ENCODE measurements at places on chromosomes 1 and 21.

- no peak for DNase-seq
Measured at GRCh38 chr1:180899262-180899661, 13.4 kb upstream of the KIAA1614 start.

GRCh38 chr1:10906866-10907519, 105.5 kb upstream of the TARDBP start:
- no peak for DNase-seq

DNA sequence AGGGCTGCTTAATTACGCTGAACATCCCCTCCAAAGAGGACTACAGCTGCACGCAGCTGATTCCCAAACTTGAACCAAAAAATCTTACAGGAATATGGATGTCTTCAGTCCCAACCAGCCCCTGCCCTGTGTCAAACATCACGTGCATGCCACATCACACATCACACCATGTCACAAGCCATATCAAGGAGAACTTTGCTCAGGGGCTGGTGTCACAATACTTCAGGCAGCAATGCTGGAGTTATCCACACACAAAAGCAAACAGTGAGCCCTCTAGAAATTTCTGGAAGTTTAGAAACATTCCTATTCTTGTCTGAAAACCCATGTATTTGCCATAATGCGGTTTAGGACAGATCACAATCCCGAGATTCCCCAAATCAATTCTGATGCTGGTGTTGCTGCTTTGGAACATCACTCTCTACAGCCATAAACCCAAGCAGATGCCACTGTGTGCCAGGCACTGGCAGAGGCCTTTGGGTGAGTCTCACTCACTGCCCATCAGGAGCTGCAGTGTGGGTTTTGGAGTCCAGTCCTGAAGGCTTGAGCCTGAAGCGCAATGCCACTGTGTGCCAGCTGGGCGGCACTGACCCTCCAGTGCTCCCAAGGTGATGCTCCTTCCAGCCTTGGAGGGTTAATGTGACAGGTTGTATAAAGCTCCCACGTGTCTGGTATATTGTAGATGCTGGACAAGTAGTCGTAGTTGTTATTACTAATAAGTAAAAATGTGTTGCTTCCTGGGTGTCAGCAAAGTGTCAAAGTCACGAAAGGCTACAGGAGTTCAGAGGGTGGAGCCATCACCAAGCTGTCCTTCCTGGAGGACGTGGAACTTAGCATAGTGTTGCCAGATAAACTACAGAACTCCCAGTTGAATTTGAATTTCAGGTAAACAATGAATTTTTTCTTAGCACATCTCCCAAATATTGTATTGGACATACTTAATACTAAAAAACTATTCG, 20.1 kb upstream of the EFNA1 start:
- no peak for DNase-seq

- DNase-seq, result no peak
Measured at GRCh38 chr1:201436393-201436792, 14.9 kb upstream of the TNNI1 start.

DNA sequence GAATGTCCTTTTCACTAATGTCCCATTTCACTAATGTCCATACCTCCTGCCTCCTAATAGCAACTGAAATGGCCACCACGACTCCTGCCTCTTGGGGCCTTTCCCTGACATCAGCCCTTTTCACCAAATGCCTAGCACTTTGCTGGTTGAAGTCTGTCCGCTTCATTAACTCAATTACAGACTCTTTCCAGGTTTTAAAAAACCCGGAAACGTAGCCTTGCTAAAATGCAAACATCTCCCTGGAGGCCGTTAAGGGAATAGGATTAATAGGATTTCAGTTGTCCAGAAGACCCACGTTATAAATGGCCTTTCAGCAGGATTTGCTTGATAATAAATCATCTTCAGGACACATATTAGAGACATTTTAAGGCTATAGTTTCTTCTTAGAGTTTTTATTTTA, 25.7 kb upstream of the ERO1B start:
- no peak for DNase-seq

DNA sequence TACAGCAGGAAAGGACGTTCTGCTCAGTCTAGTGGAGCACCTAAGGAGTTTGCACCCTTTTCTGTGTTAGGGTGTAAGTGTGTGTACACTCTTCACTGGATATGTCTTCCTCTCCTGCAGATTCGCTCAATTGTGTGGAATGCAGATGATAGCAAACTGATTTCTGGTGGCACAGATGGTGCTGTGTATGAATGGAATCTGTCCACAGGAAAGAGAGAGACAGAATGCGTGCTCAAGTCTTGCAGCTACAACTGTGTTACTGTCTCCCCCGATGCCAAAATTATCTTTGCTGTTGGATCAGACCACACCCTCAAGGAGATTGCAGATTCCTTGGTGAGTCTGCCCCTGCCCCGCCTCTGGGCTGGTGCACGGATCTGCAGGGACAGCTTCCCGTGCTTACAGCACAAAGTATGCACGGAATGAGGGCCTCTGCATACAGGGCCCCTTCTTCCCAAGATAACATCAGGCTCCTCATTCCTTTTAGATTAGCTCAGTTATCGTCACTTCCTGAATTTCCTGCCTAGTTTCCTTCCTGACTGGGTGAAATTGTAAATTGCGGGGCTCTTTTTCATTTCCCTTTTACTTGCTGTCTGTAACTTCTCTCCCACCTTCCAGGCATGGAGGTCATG, 34.6 kb downstream of the CFAP57 start:
- no peak for DNase-seq

All from activated CD8-positive, alpha-beta T cell treated with anti-CD3 and anti-CD28 coated beads for 36 hours (primary cell).